Type B pancreatic cell (in vitro differentiated cells): ENCODE measurements at places on chromosomes 3 and 15.

GRCh38 chr3:160825311-160825800, 69.3 kb downstream of the PPM1L start:
- H3K4me1 ChIP-seq, result no peaks in the 10 kb centered on the region
- DNase-seq, result no peak
- no peak overlapping the region for H3K27ac ChIP-seq
- H3K4me3 ChIP-seq, result no peak overlapping the region
- no peaks in the 10 kb centered on the region for H3K27me3 ChIP-seq

- peak overlapping the region; percentile 70 for H3K27ac ChIP-seq
- peaks cover 18% of the 10 kb centered on the region for H3K4me1 ChIP-seq
- no peaks in the 10 kb centered on the region for H3K36me3 ChIP-seq
- peaks cover 40% of the 10 kb centered on the region for H3K27me3 ChIP-seq
These were observed 74.5 kb downstream of the TLE3 start for GRCh38 chr15:70023064-70023768.

DNA sequence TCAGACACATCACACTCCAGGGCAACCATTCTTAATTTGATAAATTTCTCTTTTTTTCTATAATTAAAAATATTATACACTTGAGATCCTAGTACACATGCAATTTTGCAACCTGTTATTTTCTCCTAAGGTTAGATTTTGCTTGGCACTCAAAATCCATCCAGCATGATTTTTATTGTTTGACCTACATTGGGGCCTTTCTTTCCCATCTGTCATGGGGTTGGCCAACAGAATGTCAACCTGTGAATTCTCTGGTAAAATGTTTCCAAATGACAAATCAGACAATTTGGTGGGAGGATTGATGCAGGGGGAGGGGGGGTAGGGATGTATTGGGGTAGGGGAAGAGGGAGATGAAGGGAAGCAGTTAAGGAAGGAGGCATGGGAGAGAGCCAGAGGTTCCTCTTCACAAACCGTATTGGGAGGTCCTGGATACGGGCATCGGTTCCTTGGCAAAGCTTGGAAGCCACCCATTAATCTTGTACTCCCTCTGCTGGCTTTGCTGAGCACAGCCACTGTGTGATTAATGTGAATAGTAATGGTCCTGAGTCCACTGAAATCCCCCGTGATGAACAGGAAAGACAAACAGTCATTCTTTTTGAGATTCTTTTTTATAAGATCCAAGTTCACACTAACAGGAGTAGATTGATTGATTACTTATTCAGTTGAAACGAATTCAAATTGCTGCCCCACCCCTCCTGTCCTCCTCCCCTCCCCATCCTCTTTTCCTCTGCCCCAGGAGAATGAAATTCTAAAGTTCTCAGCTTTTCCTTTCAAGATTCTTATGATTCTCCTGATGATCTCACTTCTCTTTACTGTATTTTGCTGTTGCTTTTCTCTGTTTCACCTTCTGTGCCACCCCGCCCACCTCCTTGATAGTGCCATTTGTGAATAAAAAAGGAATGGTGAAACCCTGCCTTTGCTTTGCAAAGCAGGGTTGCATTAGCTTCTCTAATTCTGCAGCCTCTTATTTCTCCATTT, 82.2 kb upstream of the SLC25A26 start:
- peaks cover 19% of the 10 kb centered on the region for H3K4me1 ChIP-seq
- H3K27ac ChIP-seq, result peak overlapping the region; percentile 23
- no peaks in the 10 kb centered on the region for H3K27me3 ChIP-seq
- no peaks in the 10 kb centered on the region for H3K36me3 ChIP-seq
- no peak for DNase-seq

DNA sequence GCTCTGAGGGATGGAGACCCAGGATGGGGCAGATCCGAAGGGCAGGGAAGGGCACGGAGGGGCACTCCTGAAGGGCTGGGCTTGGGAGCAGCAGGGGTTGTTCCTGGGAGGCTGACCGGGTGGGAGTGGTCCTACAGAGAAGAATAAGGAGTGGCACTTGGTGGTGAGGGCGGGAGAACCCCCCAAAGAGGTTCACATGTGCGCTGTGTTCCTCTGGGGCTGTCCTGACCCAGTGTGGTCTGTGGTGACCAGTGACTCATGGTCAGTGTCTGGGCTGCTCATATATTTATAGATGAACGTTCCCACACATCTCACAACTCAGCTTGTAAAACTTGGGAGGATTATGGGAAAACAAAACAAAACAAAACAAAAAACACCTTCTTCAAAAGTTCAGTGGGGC, 10.0 kb downstream of the TRPM1 start:
- no peak overlapping the region for H3K4me3 ChIP-seq
- no peaks in the 10 kb centered on the region for H3K36me3 ChIP-seq
- H3K27me3 ChIP-seq, result no peaks in the 10 kb centered on the region

DNA sequence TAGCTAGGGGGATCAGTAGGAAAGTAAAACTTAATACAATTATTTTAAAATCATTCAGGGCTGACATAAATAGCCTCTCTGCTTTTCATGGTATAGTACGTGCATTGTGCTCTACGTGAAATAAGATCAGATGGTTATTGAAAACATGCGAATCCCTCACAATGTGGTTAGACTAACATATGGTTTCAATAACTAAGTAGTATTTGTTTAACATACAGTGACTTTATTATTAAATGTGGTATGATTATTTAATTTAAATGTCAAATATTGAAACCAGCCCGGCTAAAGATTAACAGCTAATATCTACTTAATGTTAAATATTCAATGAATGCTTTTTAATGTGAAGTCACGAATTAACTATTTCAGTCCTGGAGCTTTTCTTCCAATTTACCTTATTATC, 473.9 kb upstream of the THBS1 start:
- no peaks in the 10 kb centered on the region for H3K27me3 ChIP-seq
- H3K27ac ChIP-seq, result no peak overlapping the region
- no peak overlapping the region for H3K4me3 ChIP-seq
- no peak for DNase-seq

- H3K4me3 ChIP-seq, result no peak overlapping the region
- no peaks in the 10 kb centered on the region for H3K36me3 ChIP-seq
These were observed 634.9 kb upstream of the CFAP20DC start for GRCh38 chr3:59684766-59685165.

- no peak for DNase-seq
- H3K4me1 ChIP-seq, result no peaks in the 10 kb centered on the region
- no peaks in the 10 kb centered on the region for H3K27me3 ChIP-seq
- no peak overlapping the region for H3K27ac ChIP-seq
- no peaks in the 10 kb centered on the region for H3K36me3 ChIP-seq
- no peak overlapping the region for H3K4me3 ChIP-seq
These were observed 50.1 kb downstream of the P2RY1 start for GRCh38 chr3:152885076-152885475.

DNA sequence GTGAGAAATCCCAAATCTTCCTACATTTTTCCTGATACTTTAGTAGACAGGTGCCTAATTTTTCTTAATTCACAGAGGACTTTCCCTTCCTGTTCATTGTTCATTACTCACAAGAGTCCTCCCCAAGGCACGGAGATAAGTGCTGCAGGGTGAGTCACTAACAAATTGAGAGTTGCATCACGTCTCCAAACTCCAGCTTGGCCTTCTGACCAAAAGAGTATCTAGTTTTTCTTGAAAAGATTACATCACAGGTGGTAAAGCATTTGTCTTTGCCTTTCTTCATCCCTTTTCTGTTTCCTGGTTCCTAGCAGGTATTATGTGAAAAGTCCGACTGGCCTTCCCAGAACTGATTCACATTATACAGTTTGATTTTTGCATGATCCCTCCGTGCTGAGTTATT, 24.9 kb upstream of the RASGRP1 start:
- no peaks in the 10 kb centered on the region for H3K36me3 ChIP-seq
- H3K4me1 ChIP-seq, result peaks cover 9% of the 10 kb centered on the region
- H3K27ac ChIP-seq, result peak overlapping the region; percentile 27
- H3K4me3 ChIP-seq, result no peak overlapping the region
- peaks cover 23% of the 10 kb centered on the region for H3K27me3 ChIP-seq
- no peak for DNase-seq

DNA sequence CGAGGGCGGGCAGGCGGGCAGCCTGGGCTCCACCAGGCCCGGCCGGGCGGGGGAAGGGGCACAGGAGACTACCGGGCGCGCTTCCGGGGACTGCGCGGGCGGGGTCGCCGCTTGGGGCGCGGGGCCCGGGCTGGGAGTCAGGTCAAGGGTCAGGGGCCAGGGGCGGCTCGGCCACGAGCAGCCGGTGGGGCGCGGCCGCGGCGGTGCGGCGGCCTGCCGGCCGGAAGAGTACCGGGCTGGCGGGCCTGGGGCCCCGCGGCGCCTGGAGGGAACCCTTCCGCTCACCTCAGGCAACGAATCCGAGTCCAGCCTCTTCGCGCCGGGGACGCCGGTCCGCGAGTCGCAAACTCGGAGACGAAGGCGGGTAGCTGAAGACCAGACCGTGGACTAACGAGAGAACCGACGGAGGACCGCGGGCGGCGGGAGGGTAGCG, 225 bp downstream of the RHOA start:
- peak; percentile 72 for DNase-seq
- no peaks in the 10 kb centered on the region for H3K27me3 ChIP-seq
- peak overlapping the region; percentile 98 for H3K4me3 ChIP-seq

DNA sequence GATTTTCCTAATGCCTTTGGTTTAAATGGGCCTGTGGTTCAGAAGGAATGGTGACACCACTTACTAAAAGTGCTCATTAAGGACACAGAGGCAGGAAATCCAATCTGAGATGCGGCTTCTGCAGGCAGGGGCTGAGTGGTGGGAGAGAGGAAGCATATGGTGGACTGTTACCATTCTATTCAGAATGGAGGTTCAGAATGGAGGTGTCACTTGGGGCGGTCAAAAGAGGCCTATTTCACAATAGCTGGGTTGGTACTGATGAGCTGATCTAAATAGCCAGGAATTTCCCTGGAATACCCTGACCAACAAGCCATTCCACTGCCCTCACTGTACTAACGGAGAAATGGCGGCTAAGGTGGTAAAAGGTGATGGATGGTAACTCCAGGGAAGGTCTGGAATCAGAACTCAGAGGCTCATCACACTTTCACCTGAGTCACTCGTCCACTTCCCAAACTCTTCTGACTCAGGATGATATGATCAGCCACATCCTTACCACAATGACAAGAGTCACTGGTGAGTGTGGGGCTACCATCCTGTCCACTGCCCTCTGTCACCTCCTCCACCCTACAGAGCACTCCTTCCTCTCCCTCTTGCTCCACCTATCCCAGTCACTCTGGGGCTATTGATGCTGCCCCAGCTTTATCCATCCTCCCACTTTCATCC, 15.7 kb downstream of the RFT1 start:
- H3K4me1 ChIP-seq, result no peaks in the 10 kb centered on the region
- peaks cover 11% of the 10 kb centered on the region for H3K36me3 ChIP-seq
- no peak for DNase-seq
- H3K27me3 ChIP-seq, result no peaks in the 10 kb centered on the region
- no peak overlapping the region for H3K4me3 ChIP-seq

GRCh38 chr15:62564886-62565633, 400.0 kb upstream of the C2CD4B start:
- peaks cover 47% of the 10 kb centered on the region for H3K4me1 ChIP-seq
- DNase-seq, result no peak
- H3K27me3 ChIP-seq, result peaks cover 3% of the 10 kb centered on the region
- peak overlapping the region; percentile 39 for H3K4me3 ChIP-seq
- H3K27ac ChIP-seq, result peak overlapping the region; percentile 29

DNA sequence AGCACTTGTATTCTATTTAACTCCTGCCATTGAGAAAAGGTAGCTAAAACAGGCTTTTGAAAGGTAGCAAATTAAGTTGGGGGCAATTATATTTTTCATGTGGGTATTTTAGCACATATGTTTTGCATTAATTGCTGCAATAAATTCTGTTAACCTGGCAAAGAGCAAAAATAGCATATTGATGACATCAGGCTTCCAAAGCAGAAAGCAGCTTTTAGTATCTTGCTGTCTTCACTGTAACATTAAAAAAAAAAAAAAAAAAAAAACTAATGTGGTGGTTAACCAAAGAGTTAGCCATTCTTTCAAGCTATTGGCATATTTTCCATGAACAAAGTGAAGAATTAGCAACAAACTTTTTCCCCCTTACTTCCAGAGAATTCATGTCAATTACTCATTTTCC, 9.1 kb downstream of the EPHA3 start:
- H3K27me3 ChIP-seq, result peaks cover 43% of the 10 kb centered on the region
- H3K4me1 ChIP-seq, result peaks cover 14% of the 10 kb centered on the region
- no peak overlapping the region for H3K27ac ChIP-seq
- H3K4me3 ChIP-seq, result no peak overlapping the region
- no peak for DNase-seq
- no peaks in the 10 kb centered on the region for H3K36me3 ChIP-seq

DNA sequence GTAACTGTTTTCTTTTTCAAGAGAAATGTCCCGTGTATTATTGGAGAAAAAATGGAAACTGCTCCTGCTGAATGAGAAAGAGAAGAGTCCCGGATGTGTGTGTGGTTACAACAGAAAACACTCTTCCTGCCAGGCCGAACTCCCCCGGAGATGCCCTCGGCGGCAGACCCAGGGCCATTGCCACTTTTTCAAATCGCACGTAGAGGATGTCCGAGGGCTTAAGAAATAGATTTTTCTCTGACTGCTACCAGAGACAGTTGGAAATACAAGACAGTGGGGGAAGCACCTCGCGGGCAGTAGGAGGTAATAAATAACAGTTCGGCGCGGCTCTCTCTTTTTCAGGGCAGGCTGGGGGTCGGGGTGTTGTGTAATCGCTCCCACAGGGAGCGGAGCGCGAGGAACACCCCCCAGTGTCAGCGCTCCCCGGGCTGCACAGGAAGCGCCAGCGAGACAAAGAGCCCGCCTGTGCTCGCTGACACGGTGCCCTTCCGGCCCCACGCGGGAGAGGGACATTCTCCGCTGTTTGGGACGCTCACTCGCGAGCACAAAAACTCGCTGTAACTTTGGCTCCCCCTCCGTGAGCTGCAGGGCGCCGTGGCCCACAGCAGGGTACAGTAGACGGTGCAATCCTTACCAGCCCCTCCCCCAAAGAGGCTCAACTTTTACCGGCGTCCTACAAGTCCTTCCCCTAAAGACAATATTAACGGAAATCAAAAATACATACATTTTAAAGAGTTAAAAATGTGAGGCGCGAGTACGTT, 1.1 kb downstream of the VGLL4 start:
- H3K36me3 ChIP-seq, result peaks cover 10% of the 10 kb centered on the region
- no peaks in the 10 kb centered on the region for H3K27me3 ChIP-seq
- peak overlapping the region; percentile 98 for H3K4me3 ChIP-seq
- peak overlapping the region; percentile 92 for H3K27ac ChIP-seq

GRCh38 chr3:155386919-155387318, 93.4 kb upstream of the STRIT1 start:
- no peak for DNase-seq
- no peak overlapping the region for H3K27ac ChIP-seq
- H3K27me3 ChIP-seq, result peaks cover 8% of the 10 kb centered on the region
- H3K36me3 ChIP-seq, result no peaks in the 10 kb centered on the region

GRCh38 chr3:152287898-152288576, 19.3 kb downstream of the MBNL1 start:
- DNase-seq, result no peak
- H3K27ac ChIP-seq, result no peak overlapping the region
- no peaks in the 10 kb centered on the region for H3K27me3 ChIP-seq
- H3K4me3 ChIP-seq, result no peak overlapping the region
- H3K4me1 ChIP-seq, result peaks cover 26% of the 10 kb centered on the region
- H3K36me3 ChIP-seq, result peaks cover 4% of the 10 kb centered on the region

- H3K4me3 ChIP-seq, result no peak overlapping the region
- no peaks in the 10 kb centered on the region for H3K36me3 ChIP-seq
- no peaks in the 10 kb centered on the region for H3K4me1 ChIP-seq
- H3K27me3 ChIP-seq, result no peaks in the 10 kb centered on the region
These were observed 115.8 kb downstream of the ADAMTS9 start for GRCh38 chr3:64571982-64572381.
